ENCODE measurements at places on chromosomes 7 and 10.
A peak's percentile ranks its signal among the peaks of the same experiment; 100 is the strongest.

- DNase-seq: no peak
These were observed 210.4 kb downstream of the DGKI start for GRCh38 chr7:137636376-137636775.

DNA sequence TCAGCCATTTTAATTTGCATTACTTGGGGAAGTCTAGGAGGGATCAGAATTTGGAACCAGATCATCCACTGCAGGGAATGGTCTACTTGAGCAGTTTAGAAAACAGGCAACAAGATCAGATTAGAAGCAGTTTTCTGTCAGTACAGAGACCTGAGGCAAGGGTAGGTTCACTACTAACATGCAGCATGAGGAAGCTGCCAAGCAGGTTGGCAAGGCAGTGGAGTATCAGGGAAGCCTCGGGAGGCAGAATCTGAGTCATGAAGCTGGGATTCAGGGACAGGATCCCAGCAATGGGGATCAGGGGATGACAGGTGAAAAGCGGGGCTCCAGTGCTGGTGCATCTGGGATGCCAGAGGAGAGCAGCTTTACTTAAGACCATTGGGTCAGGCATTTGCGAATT lies 28.1 kb downstream of the ENO4 start:
- DNase-seq: no peak

DNA sequence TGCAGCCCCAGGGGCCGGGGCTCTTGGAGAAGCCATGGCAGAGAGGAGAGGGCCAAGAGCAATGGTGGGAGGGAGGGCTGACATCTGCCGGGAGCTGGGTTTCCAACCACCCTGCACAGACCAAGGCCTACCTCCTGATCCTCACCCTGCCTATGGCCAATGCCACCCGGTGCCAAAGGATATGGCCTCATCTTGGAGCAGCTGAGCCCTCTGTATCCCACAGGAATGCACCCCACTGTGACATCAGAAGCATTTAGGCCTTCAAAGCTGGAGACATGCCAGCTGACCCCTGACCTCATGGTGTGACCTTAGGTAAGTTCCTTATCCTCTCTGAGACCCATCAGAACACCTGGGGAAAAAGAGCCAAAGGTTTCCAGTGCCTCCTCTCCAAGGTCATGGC lies 113.6 kb upstream of the ZMIZ1 start:
- DNase-seq: no peak

- DNase-seq: no peak
These were observed 13.9 kb upstream of the CUZD1 start for GRCh38 chr10:122859527-122859926.

DNA sequence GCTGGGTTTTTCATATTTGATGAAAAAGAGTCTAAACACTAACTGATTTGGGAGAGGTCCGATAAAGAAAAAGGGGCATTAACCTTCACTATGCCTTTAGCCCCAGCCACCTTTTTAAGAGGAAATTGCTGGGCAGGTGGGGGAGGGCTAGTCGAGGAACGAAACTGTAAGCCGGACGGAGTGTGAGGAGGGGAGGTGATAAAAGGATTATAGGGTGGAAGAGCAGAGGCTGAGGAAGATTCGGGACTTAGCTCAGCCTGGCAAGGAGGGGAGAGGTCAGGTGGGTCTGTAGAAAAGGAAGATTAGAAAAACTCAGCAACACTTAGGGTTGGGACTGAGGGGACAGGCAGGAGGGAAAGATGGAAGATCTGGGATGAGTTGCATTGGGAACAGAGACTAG lies 77.0 kb downstream of the TSPAN12 start:
- DNase-seq: no peak

- DNase-seq: no peak
These were observed 979 bp downstream of the LRRC4 start for GRCh38 chr7:128030263-128030653.

- DNase-seq: no peak
These were observed 312.0 kb downstream of the RNLS start for GRCh38 chr10:88270871-88271713.

DNA sequence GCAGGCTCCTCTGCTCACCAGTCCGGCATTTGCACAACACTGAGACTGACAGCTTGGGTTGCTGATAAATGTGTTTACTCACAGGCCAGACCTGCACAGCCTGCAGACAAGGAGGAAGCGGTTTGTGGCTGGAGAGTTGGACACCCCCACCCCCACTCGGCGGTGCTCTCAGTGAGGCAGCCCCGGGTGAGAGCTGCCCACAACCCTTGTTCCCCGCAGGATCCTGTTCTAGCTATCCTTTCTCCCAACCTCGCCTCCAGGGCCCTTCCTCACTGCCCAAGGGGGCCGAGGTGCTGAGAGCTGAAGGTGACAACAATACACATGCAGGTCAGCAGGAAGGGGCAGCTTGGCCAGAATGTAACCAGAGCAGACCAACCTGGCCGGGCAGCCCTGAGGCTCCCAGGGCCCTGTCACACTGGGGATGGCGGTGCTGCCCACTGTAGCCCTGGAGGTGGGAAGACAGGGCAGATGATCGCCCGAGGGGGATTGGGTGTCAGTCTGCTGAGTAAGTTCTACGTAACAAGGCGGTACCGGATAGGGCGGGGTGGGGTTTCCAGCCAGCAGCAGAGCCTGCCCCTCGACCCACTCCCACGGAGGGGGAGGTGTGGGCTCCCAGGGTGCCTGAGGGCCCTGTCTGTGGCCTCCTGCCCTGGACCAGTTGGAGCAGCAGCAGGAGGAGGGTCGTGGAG lies 2.1 kb upstream of the ADAM8 start:
- DNase-seq: peak; percentile 89

- DNase-seq: no peak
These were observed 266.5 kb upstream of the HGF start for GRCh38 chr7:82036146-82036886.

DNA sequence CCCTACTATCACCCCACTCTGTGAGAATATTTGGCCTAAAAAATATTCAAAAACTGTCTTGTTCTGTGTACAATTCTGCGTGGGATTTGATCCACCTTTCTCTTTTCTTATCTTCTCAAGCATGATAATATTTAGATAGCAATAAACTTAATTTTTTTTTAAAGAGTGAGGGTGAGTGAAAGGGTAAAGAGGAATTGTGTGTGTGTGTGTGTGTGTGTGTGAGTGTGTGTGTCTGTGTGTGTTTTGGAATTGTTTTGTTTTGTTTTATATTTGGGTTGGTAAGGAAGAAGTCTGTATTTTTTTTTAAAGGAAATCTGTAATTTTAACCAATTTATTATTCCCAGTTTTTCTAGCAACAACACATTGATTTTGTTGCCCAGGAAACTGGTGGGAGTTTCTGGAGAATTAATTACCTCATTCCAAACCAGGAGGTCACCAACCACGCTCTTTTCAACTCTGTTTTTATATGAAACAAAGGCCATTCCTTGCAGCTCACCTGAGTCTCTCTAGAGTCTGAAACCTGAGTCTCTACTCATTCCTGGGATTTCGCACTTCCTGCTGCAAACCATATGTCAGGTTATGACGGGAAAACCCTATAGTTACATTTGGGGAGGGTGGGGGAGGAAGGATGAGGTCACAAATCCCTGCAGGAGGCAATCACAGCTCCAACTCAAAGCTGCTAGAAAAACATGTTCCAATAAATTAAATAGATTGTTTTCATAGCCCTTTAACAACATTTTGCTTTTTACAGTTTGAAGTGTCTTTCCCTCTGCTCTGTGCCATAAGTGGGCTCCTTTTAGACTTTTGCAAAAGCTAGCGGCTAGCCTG lies 38.1 kb upstream of the XPNPEP1 start:
- DNase-seq: no peak

DNA sequence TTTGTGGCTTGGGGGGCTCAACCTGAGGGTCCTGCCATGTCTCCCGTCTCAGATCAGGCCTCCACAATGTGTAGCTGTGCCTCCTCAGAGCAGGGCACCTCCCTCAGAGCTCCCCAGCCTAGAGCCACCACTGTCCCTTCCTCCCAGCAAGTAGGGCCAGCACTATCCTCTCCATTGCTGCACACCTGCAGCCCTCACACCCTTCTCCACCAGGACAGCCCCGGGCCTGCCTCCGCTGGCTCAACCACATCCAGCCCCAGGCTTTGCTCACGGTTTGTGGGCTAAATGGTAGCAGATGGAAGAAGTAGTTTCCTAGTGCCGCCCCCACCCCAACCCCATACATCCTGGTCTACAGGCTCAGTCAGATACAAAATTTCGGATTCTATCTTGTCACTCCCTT lies 10.1 kb downstream of the NFKB2 start:
- DNase-seq: no peak

DNA sequence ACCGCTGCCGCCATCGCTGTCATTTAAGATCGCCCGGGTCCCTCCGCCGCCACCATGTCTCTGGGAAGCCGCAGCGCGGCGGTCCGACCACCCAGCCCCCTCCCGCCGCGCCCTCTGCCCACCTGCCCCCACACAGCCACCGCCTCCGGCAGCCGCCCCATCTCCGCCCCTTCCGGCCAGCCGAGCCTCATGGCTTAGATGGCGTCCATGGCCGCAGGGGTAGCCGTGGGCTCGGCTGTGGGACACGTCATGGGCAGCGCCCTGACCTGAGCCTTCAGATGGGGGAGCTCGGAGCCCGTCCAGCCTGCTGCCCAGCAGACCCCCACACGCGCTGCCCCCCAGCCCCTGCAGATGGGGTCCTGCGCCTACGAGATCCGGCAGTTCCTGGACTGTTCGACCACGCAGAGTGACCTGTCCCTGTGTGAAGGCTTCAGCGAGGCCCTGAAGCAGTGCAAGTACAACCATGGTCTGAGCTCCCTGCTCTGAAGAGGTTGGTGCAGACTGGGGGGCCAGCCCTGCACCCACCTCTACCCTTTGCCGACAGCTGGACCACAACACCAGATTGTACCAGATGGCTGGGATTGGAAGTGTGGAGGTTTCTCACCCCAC lies 38.0 kb upstream of the TARP start:
- DNase-seq: no peak

DNA sequence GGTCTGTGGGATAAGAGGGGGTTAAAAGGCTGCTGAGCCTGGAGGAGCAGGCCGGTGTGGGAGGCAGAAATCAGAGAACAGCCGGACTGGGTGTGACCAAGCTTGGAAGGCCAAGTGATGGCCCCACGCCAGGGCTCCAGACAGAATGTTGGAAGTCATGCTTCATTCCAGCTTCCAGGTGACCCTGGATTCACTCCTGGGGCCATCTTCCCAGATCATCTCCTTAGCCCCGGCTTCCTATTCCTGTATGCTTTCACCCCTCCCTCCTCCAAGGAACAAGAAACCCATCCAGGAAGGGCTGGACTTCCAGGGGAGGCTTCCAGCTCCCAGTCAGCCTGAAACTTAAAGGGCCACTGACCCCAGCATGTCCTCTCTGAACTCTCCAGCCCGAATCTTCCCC lies 1.0 kb downstream of the INMT start:
- peak; percentile 73 for DNase-seq

GRCh38 chr7:111083413-111083812 lies 7.5 kb upstream of the LRRN3 start:
- DNase-seq: no peak
